T-helper 2 cell treated with Interferon-gamma antibody and Interleukin-4, amounts not matched to agents 5 μg/mL and 100 μg/mL, for 36 hours (primary cell): ENCODE measurements at places on chromosomes 6 and 20.

DNA sequence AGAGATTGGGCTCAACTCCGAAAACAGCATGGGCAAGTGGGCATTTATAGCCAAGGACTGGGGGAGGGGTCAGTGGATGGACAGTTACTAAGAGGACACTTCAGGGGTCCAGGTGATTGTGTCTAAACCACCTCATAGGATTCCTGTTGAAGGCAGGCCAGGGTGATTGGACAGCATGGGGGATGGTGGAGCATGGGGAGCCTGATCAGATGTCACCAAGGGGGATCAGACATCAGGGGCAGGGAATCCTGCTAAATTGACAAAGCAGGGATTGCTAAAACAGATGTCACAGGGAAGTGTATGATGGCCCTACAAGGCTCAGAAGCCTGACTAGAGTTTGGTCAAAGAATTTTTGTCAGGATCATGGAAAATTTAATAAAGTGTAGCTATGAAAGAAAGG is 2.4 kb upstream of the PYGB start:
- DNase-seq, result no peak

DNA sequence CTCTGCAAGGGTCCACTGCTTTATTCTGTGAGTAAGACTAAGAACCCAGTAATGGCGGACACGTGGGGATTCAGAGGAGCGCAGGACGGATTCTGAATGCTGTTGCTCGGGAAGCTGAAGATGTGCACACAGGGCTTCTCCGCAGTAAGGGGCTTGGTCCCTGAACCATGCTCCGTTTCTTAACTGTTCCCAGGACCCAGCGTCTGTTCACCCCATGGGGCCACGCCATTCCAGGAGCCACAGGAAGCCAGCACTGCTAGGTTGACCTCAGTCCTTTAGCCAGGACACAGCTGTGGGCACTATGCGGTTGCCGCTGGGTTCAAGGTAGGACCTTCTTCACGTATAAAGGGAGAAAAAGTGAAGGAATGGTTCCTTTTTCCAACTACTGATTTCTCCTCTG is 59.8 kb downstream of the IRF4 start:
- no peak for DNase-seq

DNA sequence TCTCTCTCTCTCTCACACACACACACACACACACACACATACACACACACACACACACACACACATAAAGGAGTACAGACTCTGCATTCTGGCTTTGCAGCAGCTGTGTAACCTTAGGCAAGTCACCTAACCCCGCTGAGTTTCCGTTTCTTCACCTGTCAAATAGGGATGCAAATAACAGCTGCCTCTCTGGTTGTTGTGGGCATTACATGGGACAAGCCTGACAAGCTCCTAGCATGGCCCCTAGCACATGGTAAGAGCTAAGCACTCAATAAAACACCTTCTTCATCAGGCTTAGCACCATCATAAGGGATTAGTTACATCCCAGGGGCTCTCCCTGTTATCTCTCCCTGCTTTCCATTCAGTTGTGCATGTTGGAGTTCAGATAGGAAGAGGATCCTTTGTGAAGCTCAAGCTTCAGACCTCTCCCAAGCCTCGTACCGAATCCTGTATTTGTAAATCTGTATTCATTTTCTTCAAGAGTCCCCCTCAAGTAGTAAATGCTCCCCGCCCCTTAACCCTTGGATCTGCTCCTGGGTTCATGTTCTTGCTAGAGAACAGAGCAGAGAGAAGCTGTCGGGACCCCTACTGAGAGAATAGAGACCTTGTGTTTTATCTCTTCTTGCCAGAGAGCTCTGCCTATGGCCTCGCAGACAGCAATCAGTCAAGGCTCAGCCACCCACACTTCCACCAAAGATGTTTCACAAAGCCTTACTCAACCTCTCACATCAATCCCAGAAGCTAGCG is 2.2 kb downstream of the SLC13A3 start:
- DNase-seq, result no peak

DNA sequence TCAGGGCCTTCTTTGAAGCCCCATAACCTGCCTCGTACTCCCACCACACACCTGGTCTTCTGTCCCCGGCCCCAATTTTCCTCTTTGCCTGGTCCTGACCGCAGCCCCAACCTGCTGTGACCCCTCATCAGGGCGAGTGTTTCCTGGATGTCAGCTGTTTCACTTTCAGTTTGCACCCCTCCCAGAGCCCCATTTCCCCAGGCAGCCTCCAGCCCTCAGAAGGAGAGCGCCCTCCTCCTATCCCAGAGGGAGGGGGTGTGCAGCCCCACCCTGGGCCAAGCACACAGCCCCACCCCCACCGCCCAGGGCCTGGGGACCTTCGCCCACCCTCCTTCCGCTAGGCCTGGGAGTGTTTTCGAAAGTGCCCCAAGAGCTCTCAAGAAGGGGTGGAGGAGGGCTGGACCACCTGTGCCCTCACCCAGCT is 1.5 kb downstream of the BAK1 start:
- no peak for DNase-seq

DNA sequence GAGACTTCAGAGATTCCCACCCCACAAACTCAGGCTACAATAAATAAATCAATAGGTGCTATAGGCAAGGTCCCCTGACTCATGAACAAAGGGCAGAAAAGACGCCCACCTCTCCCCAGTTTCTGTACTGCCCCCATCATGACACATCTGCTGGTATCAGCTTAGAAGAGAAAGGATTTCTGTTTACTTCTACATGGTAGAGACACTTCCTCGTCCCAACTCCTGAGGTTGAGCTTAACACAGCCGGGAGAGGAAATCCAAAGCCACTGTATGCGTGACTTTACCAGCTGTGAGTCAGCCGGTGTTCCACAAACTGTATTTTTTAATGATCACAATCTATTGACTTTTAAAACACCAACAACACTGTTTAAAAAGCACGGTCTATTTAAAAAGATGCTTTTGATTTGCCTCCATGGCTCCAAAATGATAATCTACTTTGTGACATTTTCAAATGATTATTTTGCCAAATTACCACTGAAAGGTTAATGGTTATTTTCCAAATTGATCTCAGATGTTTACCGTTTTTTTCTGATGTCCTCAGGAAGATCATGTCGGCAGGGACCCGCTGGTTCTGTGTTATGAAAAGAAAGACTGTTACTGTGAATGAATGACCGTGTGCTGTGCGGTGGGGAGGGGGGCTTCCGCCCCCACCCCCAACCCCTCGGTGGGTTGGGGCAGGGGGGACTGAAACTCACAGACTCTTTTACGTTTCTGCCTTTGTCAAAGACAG is 72.5 kb downstream of the ATP9A start:
- peak; percentile 51 for DNase-seq
